ENCODE measurements at places on chromosomes 13 and 19.

GRCh38 chr19:48627201-48627864 lies 8.0 kb downstream of the SPHK2 start:
- DNase-seq: no peak

DNA sequence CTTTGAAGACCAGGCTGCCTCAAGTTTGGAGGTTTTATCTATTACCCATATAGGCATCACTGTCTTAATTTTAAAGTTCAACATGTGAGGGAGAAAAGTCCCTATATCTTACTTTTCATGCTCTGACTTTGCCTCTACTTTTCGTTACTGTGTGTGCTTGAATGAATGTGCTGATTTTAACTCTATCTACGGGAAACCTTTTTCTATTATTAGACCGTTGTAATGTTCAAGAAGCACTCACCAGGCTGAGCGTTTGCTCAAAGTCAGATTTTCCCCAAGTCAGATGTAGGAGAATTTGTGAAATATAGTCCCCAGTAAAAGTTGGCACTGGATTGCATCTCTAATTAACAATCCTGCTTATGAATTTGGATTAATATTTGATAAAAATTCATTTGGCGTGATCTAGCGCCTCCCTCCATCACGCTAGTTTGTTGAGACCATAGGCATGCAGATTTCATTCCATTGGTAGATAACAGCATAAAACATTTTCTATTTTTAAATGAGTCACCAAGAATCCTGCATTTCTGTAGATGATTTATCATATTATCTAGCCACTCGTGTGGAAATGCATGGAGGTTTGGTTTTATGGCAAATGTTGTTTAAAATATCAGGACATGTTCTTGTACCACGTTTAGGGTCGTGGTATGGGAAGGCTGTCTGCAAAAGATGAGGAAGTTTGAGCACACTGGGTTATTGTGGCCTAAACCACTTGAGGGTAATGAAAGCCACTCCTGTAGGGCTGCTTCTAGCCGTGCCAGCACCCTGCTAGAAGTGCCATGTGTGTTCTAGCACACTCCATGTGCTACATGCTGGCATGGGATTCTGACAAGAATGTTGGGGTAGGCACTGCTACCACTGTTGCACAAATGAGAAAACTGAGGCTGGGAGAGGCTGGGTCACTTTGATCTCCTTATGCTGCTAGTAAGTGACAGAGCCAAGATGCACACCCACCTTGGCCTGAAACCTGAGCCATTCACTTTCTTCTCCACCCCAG lies 179.4 kb downstream of the FGF9 start:
- no peak for DNase-seq

GRCh38 chr13:78566631-78567030 lies 36.7 kb downstream of the POU4F1 start:
- DNase-seq: no peak

DNA sequence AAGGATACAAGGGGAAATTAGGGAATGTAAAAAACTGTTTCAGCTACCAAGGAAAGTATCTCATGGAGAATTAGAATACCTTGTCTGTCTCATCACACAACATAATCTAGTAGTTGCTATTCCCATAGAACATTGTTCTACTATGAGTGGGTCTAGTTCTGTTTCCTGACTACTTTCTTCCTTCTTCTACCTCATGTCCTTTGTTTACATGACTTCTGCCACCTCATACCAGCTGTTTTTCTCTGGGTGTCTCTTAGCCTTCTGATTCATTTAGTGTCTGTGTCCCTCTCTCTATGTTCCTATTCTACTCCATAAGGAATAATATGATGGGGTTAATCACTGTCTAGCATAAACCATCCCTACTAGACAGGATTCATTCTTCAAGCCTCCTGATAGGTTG lies 887.3 kb downstream of the DIAPH3 start:
- no peak for DNase-seq

DNA sequence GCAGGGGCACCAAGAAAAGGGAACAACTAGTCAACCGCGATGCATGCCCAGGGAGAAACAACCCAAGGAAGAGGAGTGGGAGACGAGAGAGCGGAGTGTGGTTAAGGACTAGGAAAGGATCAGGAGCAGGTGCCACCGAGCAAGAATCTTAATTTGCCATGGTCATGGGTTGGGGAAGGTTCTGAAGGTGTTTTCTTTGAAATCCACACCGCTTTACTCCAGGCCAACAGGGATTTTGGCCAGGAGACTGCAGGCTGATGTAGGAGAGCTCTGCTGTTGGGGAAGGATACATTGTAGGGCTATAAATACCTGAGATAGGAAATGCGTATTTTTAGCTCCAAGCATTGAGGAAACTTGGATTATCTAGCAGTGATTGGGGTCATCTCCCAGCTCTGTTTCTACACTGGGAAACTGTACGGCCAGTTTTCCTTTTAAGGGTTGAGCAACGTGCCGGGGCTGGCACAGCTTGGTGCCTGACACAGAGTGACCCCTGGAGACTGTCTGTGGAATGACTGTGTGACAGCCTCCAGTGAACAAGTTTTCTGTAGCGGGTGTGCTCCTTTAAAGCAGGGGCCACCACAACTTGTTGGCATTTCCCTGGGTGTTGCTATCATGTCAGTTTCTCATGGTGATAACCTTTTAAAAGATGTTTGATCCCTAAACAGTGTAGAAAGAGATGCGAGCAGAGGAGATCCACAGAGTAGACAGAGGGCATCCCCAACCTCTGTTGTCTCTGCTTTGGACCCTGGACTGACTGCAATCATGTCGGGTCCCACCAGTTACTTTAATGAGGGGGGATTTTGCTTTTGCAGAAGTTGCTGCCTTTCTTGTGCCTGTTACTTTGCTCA lies 34.3 kb downstream of the ZNF536 start:
- DNase-seq: no peak

Measured in NCI-H1105 (cell line).